ENCODE measurements at places on chromosomes 6 and 20.

GRCh38 chr6:149453597-149454345, 31.0 kb downstream of the ZC3H12D start:
- no peak for DNase-seq

DNA sequence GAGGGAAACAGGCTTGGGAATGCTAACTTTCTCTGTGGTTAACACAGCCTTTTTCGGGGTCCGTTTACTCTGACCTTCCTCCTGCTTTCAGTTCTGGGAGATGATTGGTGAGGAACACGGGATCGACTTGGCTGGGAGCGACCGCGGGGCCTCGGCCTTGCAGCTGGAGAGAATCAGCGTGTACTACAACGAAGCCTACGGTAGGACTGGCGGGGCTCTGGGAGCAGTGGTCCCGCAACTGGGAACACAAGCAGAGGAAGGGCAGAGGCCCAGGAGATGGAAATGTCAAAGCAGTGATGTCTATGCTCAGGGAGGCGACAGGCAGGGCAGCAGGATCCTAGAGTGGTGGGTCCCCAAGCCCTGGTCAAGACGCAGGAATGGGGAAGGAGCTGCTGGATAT, 3.5 kb downstream of the TUBB1 start:
- no peak for DNase-seq

- no peak for DNase-seq
These were observed 58.0 kb downstream of the ZFAND3 start for GRCh38 chr6:37877373-37878149.

DNA sequence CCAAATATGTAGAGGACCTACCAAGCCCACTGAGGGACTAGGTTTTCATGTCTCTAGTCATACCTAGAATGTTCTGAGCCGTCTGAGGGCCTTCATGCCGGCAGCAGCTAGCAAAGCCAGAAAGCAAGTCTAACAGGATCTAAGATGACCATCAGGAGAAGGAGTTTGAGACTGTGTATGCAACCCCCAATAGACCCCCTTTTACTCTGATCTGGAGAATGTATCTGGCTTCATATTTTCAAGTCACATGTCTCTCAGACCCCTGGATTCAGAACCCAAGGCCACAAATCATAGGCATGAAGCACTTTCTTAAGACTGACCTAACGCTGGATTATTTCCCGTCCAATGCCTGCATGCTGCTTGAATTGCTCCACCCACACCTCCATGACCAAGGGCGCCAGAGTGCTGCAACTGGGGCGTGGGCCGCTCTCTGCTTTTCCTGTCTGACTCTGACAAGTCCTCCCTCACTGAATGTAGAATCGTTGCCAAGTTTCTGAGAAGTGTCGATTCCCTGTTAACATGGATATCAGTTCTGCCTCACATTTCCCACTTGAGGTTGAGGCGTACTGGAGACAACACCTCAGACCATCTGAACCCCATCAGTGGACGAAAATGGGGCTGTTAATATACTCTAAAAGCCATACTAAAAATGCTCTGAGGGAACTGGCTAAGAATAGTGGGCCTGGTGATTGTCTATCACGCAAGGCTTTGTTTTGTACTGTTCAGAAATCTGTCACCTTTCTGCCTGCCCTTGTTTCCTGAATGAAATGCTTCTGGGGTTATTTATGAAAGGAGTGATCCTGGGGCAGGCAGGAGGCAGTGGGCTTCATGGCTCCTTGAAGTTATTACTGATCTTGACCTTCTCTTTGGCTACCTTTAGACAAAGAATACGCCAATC, 23.9 kb upstream of the ASXL1 start:
- DNase-seq = no peak

DNA sequence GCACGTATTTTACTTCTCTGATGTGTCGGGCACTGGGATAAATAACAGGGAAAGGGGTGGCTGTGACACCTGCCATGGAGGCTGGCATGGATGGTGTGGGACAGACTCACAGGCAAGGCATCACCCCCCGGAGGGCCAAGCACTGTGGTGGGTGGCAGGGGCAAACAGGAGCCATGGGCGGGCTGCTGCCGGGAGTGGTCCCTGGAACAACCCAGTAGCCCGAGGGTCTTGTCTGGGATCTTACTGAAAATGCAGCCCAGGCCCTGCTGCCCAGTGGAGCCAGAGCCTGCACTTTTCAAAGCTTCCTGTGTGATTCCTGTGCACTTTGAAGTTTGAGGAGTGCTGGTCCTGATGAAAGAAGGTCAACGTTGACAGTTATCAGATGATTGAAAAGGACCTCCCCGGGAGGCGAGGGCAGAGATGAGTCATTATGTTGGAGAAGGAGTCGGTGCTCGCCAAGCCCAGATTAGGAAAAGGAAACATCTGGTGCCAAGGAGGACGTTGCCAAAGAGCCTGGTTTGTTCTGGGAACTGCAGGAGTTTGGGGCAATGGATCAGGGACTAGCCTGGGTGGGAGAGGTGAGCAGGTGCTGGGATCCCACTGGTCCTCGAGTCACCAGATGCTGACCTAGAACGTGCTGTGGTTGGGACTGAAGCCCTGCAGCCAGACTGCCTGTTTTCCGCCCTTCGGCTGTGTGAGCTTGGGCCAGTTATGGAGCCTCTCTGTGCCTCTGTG, 130.0 kb upstream of the GGTLC1 start:
- no peak for DNase-seq

- no peak for DNase-seq
These were observed 37.8 kb downstream of the ZHX3 start for GRCh38 chr20:41279546-41280225.

DNA sequence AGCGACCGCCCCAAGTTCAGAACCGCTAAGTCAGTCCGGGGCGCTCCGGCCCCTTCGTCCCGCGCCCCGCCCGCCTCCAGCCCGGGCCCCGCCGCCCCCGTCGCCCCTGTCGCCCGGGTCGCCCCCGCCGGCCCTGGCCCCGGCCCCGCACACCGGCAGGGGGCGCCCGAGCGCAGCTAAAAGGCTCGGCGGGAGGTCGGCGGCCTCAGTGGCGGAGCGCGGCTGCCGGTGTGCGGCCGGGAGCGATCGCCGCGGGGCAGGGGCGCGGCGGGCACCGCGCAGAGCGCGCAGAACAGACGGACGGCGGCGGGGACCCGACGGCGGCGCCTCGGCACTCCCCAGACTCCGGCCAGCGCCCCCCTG, at the start of gene FNDC1:
FNDC1 (plus strand) TSS at position 208 of the 363 bp plus-strand sequence. CDS start 197 bp downstream, outside the sequence.
- DNase-seq = peak; percentile 43

GRCh38 chr6:118353564-118353963, 194.5 kb upstream of the PLN start:
- no peak for DNase-seq

GRCh38 chr6:29230666-29231065, 60.0 kb downstream of the OR2J2 start:
- no peak for DNase-seq

All from stimulated activated CD8-positive, alpha-beta memory T cell treated with anti-CD3 and anti-CD28 coated beads, Interleukin-15, amount 100 ng/mL, for 24 hours (primary cell).